Stomach (tissue), 19 donors: ENCODE measurements at places on chromosomes 5 and 9.

GRCh38 chr9:98226516-98226915, 28.9 kb downstream of the TBC1D2 start:
- peak overlapping the region; percentile 67 for H3K27ac ChIP-seq
- no peak overlapping the region for H3K4me3 ChIP-seq
- no peaks in the 10 kb centered on the region for H3K27me3 ChIP-seq
- peaks cover 36% of the 10 kb centered on the region for H3K36me3 ChIP-seq
- no peak for DNase-seq

DNA sequence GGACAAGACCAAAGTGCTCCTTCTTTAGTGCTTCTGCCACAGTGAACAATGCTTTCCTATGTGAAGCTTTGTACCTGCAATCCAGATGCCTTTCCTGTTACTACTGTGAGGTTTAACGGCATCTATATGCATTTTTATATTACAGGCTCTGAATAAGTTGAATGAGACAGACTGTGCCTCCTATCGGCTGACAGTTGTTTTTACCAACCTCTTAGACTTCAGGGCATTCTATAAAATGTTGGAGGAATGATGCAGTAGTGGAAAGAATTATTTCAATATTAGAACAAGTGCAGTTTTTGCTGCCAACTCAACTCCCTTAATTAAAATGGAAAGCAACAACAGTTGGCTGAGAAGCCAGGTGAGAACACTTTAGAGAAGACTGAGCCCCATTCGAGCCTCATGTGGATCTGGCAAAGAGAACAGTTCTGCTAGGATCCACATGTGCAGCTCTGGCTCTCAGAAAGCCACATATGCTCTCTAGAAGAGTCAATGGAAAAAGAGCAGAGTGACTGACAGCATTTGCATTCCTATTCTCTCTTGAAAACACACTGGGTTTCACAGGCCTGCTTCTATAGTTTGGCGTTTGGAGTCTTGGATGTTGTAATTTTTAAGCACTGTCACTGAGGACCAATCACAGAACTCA, 147.5 kb downstream of the LURAP1L start:
- DNase-seq = no peak
- H3K27ac ChIP-seq = no peak overlapping the region
- H3K27me3 ChIP-seq = no peaks in the 10 kb centered on the region
- H3K4me1 ChIP-seq = no peaks in the 10 kb centered on the region
- no peaks in the 10 kb centered on the region for H3K36me3 ChIP-seq

DNA sequence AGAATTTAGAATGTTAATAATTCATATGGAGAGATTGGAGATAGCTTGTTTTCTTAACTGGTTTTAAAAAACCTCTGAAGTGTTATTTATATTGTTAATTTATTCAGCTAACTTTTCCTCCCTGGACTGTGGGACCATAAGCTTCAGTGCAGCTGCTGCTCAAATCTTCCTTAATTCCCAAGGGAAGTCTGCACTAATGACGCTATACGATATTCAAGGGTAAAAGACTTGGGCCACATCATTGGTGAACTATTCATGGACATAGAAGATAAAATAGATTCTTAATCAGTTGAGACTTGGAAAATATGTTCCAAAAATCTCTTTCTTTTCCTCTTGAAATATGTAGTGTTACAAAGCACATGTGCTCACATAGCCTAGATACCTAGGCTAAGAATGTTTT, 31.1 kb upstream of the GAS1 start:
- no peaks in the 10 kb centered on the region for H3K27me3 ChIP-seq
- no peaks in the 10 kb centered on the region for H3K36me3 ChIP-seq
- H3K4me3 ChIP-seq = no peak overlapping the region
- no peak overlapping the region for H3K27ac ChIP-seq

GRCh38 chr5:65828022-65828896, 98.1 kb upstream of the ERBIN start:
- DNase-seq = no peak
- H3K4me3 ChIP-seq = no peak overlapping the region
- H3K36me3 ChIP-seq = no peaks in the 10 kb centered on the region
- no peaks in the 10 kb centered on the region for H3K4me1 ChIP-seq
- no peaks in the 10 kb centered on the region for H3K27me3 ChIP-seq
- H3K27ac ChIP-seq = no peak overlapping the region

DNA sequence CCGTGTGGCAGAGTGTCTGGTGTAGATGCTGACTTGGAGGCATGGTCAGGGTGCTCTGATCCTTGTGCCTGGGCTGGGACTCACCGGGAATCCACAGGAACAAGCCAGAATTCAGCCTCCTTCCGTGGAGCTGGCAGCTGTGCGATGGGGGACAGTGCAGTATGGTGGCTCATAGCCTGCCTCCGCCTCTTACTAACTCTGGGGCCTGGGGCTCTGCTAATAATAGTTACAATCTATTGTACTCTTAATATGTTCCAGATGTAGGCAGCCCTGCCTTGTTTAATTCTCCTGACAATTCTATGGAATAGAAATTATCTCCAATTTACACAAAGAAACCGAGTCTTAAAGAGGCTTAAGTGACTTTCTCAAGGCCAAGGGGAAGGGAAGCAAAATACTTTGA, 77.6 kb downstream of the PCDH1 start:
- H3K4me3 ChIP-seq = no peak overlapping the region
- DNase-seq = no peak
- no peaks in the 10 kb centered on the region for H3K27me3 ChIP-seq
- no peak overlapping the region for H3K27ac ChIP-seq
- H3K4me1 ChIP-seq = no peaks in the 10 kb centered on the region

GRCh38 chr5:159017786-159018185, 81.9 kb downstream of the EBF1 start:
- H3K27me3 ChIP-seq = no peaks in the 10 kb centered on the region
- no peak for DNase-seq
- no peaks in the 10 kb centered on the region for H3K36me3 ChIP-seq
- H3K4me3 ChIP-seq = no peak overlapping the region
- H3K27ac ChIP-seq = peak overlapping the region; percentile 41
- H3K4me1 ChIP-seq = no peaks in the 10 kb centered on the region

DNA sequence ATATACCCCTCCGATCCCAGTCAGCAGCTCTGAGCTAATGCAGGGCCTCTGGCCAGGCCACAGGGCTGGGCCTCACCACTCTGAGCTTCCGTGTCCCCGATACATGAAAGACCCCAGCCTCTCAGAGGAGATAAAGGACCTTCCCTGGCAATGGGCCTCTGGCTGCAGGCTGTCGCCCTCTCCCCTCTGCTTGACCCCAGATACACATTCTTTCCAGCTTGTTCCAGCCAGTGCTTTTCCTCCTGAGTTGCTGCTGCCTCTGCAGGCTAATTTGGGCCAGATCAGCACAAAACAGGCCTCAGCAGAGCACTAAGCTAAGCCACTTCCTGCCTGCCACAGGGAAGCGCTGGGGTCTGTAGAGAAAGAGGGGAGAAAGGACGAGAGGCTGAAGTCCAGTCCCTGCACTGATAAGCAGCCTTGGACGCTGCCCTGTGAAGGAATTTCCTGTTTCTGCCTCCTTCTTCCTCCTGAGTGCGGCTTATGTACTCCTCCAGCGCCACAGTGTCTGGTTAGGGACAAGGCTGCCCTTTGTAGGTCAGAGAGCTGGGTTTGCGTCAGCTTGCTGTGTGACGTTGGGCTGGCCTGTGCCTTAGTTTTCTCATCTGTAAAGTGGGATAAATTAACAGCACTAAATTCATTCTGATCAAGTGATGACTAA, 73.0 kb upstream of the IL17B start:
- H3K36me3 ChIP-seq = no peaks in the 10 kb centered on the region
- H3K27ac ChIP-seq = peak overlapping the region; percentile 92
- peak; percentile 84 for DNase-seq
- H3K4me1 ChIP-seq = peaks cover 49% of the 10 kb centered on the region
- H3K27me3 ChIP-seq = no peaks in the 10 kb centered on the region
- H3K4me3 ChIP-seq = no peak overlapping the region

DNA sequence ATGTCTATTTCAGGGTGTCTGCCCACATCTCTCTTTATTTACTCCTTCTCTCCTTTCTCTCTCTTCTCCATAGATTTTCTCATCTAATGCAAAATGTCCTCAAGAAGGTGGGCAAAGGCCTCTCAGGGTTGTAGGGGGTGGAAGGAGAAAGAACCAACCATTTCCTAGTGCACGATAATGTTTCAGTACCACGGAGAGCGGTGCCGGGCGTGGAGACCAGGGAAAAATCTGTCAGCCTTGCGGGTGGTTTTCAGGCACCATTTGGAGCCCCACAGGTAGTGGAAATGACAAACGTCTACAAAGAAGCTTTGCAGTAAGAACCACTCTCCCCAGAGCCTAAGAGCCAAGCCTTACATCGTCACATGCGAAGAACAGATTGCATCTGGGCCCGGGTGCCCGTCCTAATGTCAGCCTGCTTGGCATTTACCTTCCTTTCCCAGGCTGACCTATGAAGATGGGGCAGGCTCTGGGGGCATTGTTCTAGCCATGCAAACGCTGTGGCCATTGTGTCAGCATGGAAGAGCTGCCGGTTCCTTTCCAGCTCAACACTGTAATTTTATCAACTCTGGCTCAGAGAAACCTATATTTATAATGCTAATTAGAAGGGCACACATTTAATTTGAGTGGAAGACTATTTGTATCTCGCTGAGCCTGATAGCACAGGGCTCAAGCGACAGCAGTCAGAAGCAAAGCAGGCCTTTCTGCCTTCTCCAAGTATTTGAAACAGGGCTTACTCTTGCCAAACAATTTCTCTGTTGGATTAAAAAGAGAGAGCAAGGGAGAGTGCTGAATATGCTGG, 430.1 kb upstream of the WWC1 start:
- H3K27me3 ChIP-seq = no peaks in the 10 kb centered on the region
- DNase-seq = peak; percentile 51
- no peak overlapping the region for H3K27ac ChIP-seq
- H3K4me1 ChIP-seq = no peaks in the 10 kb centered on the region
- H3K4me3 ChIP-seq = no peak overlapping the region

DNA sequence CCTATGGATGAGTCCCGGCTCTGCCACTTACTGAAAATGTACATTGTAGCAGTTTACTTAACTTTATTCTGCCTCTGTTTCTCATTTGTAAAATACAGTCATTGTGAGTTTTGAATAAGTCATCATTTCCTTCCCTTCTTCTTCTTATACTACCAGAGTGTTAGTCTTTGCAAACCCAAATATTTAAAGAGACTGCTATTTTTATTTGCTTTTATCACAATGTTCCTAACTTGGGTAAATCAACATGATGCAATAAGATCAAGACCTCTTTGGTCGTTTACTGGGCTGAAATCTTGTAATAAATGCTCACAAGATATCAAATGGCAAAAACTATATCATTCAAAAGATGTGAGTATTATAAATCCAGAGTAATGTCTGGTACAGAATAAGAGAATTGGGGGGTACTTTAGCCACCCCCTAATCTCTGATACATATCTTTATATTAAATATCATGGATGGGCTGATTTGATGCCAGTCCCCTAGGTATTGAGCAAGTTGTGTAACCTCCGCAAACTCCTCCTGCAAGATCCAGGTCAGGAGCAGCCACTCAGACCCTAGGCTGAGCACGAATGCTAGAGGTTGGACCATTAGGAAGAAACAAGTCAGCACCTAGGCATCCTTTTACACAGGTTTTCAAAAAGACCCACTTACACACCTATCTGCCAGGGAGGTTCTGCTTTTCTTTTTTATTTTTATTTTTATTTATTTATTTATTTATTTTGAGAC, 13.3 kb upstream of the GLDC start:
- no peaks in the 10 kb centered on the region for H3K36me3 ChIP-seq

DNA sequence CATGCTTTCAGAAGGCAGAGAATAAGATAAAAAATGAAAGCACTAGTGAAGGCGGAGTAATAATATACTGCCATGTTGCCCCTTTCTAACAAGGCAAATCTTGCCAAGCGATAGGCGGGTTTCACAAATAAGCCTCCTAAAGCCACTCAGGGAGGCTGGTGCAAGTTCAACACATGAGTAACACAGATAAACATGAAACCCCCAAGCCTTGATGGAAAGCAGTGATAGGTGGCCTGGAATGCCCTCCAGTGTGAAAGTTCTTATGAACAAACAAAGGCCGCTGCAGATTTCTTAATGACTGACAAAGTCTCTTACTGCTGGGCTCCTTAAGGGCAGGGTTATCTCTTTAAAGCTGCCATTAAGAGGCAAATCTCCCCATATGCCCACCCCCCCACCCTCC, 154.7 kb downstream of the ZDHHC21 start:
- no peak overlapping the region for H3K27ac ChIP-seq
- H3K4me3 ChIP-seq = no peak overlapping the region
- peak; percentile 24 for DNase-seq
- H3K27me3 ChIP-seq = peaks cover 9% of the 10 kb centered on the region

- no peak overlapping the region for H3K4me3 ChIP-seq
- H3K27ac ChIP-seq = no peak overlapping the region
- no peak for DNase-seq
- H3K27me3 ChIP-seq = no peaks in the 10 kb centered on the region
These were observed 413.6 kb upstream of the ADAMTSL1 start for GRCh38 chr9:18060269-18060934.

GRCh38 chr5:54905942-54906537, 79.4 kb downstream of the ESM1 start:
- no peak overlapping the region for H3K4me3 ChIP-seq
- H3K27ac ChIP-seq = no peak overlapping the region
- DNase-seq = peak; percentile 85
- no peaks in the 10 kb centered on the region for H3K36me3 ChIP-seq
- peaks cover 9% of the 10 kb centered on the region for H3K4me1 ChIP-seq

GRCh38 chr5:169805527-169805934, 168.5 kb downstream of the DOCK2 start:
- H3K27ac ChIP-seq = no peak overlapping the region
- no peaks in the 10 kb centered on the region for H3K4me1 ChIP-seq
- H3K36me3 ChIP-seq = no peaks in the 10 kb centered on the region
- no peak overlapping the region for H3K4me3 ChIP-seq
- no peak for DNase-seq

DNA sequence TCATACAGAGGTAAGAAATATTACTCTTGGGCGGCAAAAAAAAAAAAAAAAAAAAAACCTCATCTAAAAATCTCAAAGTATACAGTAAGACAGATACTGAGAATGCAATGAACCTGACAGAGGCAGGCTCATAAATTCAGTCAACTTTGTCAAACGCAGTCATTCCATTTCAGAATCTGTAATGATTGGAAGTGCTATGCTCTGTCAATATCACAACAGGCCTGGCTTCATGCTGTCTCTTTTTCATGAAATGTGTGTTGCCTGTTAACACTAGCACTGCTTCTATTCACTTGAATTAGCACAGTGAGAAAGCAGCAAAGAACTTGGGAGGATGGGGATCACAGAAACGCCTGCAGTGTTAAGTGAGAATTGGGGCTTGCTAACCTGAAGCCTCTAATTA, 200.3 kb upstream of the EFNA5 start:
- H3K36me3 ChIP-seq = no peaks in the 10 kb centered on the region
- no peak overlapping the region for H3K27ac ChIP-seq
- H3K27me3 ChIP-seq = no peaks in the 10 kb centered on the region

GRCh38 chr5:31232273-31232888, 38.9 kb downstream of the CDH6 start:
- H3K4me3 ChIP-seq = no peak overlapping the region
- peak; percentile 76 for DNase-seq
- no peaks in the 10 kb centered on the region for H3K4me1 ChIP-seq
- no peak overlapping the region for H3K27ac ChIP-seq

DNA sequence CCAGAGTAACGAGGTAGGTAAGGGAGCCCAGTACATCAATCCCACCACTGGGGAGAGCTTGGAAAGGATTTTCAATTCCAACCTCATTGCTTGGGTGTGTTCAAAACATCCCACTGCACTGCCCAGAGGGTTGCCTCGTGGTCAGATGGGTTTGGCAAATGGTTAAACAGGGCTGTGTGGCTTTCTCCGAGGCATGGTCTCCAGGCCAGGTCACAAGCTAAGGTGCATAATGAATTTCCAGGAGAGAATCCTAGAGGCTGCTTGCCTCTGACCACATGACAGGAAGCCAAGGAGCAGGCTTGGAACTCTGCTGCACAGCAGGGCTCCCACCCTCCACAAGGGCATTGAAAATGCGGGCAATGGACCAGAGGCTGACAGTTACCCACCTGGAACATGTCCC, 51.6 kb downstream of the DAP start:
- peaks cover 21% of the 10 kb centered on the region for H3K4me1 ChIP-seq
- no peak overlapping the region for H3K27ac ChIP-seq
- DNase-seq = no peak
- no peaks in the 10 kb centered on the region for H3K27me3 ChIP-seq
